Melanocyte of skin (primary cell): ENCODE measurements at places on chromosomes 16 and 17. TPM values are rescaled to one million over a fixed set of nuclear protein-coding genes. Genes with fewer than 3 reads are reported as not detected.

Gene HERPUD1
- total RNA-seq = 69.5 and 70.9 TPM in 2 replicates

Gene CA7
- total RNA-seq = not detected in 2 replicates

Gene MYH1
- not detected in 2 replicates for total RNA-seq

Gene IL34
- 3.8 and 5.1 TPM in 2 replicates for total RNA-seq
